Stimulated activated CD4-positive, alpha-beta T cell treated with anti-CD3 and anti-CD28 coated beads, Interleukin-1b, Interleukin-23, amount 100 ng/mL, for 1 hour (primary cell): ENCODE measurements at places on chromosomes 12 and 14.

GRCh38 chr14:31578266-31578665 lies 17.1 kb downstream of the NUBPL start:
- DNase-seq, result no peak

GRCh38 chr12:91990525-91990924 lies 155.1 kb downstream of the BTG1 start:
- no peak for DNase-seq

DNA sequence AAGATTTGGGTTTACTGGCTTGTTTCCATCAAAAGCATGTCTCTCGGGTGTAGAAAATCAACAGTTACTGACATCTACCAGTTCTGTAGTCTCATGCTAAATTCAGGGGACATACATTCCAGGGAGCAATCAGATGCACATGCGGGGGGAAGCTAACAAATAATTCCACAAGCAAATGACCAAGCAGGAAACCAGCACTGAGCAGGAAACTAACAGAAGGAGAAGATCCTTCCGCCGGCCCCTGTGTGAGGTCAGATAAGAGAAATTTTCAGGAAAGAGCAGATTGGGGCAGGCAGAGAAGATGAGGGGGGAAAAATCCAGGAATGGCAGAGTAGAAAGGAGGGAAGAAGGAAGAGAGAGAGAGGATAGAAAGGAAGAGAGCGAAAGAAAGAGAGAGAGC lies 127.6 kb upstream of the TMCC3 start:
- DNase-seq, result no peak

GRCh38 chr12:89732522-89732921 lies 23.9 kb upstream of the ATP2B1 start:
- DNase-seq, result no peak

DNA sequence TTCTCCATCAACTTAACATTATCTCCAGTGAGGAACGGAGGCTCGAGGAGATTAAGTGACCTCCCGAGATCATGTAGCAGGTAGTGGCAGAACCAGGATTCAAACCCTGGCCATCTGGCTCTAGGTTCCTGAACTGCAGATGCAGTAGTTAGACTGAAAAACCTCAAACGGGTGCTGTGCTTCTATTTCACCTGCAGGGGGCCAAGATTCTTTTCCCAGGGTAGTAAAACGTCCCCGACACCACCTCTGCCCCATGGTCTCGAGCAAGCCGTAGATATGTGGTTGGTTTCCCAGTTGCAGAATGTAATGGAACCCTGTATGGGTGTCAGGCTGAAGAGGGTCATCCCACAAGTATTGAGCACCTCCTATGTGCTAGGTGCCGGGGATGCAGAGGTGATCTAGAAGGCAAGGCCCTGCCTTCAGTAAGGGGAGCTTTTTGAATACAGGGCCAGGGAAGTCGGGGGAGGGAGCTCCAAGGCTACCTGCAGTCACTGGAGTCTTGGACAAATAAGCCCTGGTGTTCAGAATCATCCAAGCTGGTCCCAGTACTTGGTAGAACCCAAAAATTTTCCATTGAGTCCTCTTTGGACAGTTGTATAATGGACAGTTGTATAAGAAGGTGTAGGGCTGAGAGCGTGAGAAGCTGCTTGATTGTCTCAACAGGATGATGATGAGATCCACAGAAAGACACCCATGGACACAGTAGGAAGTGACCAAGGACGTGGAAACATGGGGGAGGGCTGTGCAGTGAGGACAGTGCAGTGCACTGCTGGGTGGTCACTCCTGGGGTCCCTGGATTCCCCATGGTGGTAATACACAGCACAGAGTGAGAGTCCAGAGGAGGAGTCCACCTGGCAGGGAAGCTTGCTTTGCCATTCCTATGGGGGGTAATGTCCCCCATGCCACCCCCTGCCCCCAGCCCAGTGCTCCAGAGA lies 197.2 kb downstream of the CHST11 start:
- DNase-seq, result no peak

DNA sequence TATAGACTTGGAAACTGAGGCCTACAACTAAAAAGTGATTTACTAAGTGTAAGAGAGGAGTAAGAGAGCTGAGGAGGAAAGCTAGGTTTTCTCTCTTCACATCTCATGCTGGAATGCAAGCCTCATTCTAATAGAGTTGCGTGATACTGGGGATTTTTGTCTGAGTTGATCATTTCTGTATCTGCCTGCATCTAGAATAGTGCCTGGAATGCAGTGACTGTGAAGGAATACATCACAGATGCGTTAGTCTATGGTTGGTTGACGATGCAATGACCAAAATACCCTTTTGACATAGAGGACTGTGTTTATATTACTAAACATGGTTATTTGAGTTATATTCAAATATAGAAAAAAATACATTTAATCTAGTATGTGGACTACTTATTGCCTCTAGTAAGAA lies 9.2 kb upstream of the TMEM117 start:
- DNase-seq, result no peak
